ENCODE measurements at places on chromosomes 6 and 20. TPM values are rescaled to one million over a fixed set of nuclear protein-coding genes. Genes with fewer than 3 reads are reported as not detected.

DNA sequence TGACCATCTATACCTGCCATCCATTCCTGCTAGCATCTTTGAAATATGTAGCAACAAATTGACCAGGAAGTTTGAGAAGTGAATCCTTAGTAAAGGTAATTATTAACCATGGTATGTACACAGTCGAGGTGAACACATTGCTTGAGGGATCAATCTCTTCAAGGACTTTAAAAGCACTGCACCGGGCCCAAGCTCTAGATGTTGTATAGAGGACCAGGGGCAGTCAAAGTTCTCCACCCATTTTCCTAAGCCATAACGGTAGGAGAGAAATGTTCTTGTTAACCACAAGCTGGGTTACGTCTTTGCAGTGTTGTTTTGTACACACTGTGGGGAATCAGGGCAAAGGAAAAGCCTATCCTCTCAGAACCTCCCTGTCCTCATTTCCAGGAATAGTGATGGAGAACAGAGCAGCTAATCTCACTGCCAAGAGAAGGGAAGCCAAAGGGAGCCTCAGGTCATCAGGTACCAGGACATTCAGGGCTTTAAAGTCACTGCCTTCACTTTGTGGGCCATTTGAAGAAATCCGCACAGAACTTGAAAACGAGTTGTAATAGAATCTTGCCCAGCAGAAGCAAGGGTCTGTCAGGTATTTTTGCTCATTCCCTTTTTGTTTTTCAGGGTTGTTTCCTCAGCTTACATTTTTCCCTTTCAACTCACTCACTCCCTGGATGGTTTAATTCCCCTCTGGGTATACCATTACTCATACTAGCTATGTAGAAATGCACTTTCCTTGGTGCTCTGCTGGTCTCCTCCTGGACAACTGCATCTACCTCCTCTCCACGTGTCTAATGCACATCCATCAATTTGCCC is 5.3 kb upstream of the PM20D2 start:
- no peak for DNase-seq

DNA sequence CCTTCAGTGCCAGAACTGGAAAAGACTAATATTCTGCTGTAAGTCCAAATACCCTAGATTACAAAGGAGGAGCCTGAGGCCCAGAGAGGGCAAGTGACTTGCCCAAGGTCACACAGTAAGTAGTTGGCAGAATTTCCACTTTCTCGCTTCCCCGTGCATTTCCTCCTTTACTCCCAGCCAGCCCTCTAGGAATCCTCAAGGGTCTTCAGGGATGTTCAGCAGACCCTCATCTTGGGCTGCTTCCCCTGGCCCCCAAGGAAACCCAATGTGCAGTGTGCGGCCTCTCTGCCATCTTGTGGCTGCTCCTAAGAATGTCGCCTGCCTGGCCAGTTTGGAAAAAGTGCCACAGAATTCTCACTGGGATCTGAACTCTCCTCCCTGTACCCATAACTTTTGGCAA is 217.7 kb upstream of the LRFN2 start:
- no peak for DNase-seq

DNA sequence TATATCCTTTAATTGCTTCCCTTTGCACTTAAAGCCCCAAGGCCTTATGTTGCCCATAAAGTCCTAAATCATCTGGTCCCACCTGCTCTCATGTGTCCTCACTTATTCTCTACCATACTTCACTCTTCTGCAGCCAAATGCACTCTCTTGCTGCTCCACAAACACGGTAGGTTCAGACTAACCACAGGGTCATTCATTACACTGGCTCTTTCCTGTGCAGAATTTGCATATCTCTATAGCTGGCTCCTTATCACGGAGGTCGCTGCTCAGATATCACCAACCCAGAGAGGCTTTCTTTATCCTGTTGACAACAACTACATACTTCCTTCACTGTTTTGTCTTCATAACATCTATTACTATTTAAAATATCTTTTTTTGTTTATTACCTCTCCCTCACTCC is 86.8 kb downstream of the MOXD1 start:
- DNase-seq = no peak

GRCh38 chr6:41963371-41963770 is 21.8 kb upstream of the CCND3 start:
- no peak for DNase-seq

DNA sequence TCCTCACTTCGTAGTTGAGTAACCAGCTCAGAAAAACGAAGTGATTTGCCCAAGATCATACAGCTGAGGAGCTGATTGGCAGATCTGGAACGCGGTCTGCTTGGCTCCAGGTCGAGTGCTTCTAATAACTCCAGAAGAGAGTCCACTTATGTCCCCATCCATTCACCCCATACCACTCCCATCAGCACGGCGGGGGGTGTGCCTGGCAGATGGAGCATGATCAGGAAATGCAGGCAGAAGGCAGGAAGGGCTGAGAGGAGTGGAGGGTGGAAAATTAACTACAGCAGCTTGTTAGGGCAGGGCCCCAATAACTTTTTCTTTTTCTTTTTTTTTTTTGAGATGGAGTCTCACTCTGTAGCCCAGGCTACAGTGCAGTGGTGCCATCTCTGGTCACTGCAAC is 15.0 kb downstream of the FITM2 start:
- no peak for DNase-seq

GRCh38 chr6:112682071-112682470 is 334.9 kb downstream of the RFPL4B start:
- no peak for DNase-seq

GRCh38 chr6:159505140-159505922 is 187.7 kb downstream of the SOD2 start:
- DNase-seq = peak; percentile 21

DNA sequence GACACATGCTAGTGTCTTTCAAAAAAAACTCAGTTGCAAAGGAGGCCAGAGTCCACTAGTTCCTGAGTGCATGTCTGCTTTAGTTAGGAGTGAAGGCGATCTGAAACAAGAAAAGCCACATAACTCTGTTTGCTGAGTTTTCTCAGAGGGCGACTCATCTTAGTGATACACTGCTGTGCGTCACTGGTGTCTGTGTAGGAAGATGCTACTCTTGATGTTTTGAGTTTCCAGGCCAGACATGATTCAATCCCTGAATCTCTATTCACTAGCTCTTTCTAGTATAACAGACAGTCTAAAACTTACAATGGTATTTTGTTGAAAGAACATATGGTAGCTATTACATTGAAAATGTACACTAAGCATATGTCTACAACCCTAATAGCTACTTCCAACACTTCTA is 60.9 kb downstream of the GFRAL start:
- peak; percentile 42 for DNase-seq

DNA sequence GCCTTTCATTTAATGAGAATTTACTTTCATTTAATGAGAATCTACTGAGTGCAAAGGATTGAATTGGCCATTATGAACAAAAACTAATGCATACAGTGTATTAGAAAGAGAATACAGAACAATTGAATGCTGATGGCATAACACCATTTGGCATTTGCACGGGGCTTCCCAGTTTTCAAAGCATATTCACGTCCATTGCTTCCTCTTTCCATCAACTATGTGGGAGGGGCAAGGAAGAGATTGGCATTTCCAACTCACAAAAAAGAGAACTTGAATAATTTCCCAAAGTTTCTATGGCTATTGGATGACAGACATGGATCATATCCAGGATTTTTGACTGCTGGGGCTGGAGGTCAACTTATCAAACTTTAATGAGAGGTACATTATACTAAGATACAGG is 23.2 kb upstream of the ARG1 start:
- no peak for DNase-seq

- no peak for DNase-seq
Measured at GRCh38 chr6:166830891-166831363, 125.4 kb downstream of the RNASET2 start.

GRCh38 chr6:44054721-44055559 is 72.3 kb downstream of the MRPL14 start:
- DNase-seq = no peak

GRCh38 chr6:141830530-141830929 is 302.2 kb upstream of the GJE1 start:
- DNase-seq = no peak

- no peak for DNase-seq
Measured at GRCh38 chr6:105319331-105319730, 83.6 kb downstream of the PREP start.

- DNase-seq = no peak
Measured at GRCh38 chr6:136249336-136249735, 775 bp downstream of the MTFR2 start.

DNA sequence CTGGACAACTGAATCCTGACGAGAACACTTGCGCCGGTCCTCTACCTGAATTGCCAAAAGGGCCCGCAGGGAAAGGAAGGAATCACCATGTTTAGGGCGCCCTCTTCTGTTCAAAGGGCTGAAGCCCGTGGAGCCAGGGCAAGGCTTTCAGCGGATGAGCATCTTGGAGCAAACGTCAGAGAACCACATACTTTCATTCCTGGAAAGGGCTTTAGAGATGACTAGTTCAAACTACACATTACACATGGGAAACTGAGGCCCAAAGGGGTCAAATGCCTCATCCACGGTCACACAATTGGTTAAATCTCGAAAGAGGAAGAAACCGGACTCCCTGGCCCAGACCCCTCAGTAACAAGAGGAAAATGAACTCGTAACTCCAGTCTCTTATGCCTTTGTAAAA is 11.5 kb upstream of the ZNF133 start:
- DNase-seq = no peak

DNA sequence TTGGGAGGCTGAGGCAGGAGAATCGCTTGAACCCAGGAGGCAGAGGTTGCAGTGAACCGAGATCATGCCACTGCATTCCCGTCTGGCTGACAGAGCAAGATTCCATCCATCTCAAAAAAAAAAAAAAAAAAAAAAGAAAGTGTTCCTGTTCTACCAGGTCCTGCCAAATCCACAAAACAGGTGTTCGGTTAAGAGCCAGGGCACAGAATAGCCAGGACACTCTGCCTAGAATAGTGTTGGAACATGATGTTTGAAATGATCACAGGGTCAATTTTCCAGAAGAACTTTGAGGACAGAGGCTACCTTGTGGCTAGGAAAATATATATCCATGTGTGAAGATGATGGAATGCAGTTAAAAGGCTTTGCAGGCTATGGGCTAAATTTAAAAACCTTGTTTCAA is 63.6 kb upstream of the TRAF3IP2 start:
- DNase-seq = no peak

- no peak for DNase-seq
Measured at GRCh38 chr6:51398064-51398705, 579.5 kb downstream of the TFAP2B start.

- DNase-seq = peak; percentile 39
Measured at GRCh38 chr6:132734694-132735236, 20.9 kb upstream of the VNN1 start.

DNA sequence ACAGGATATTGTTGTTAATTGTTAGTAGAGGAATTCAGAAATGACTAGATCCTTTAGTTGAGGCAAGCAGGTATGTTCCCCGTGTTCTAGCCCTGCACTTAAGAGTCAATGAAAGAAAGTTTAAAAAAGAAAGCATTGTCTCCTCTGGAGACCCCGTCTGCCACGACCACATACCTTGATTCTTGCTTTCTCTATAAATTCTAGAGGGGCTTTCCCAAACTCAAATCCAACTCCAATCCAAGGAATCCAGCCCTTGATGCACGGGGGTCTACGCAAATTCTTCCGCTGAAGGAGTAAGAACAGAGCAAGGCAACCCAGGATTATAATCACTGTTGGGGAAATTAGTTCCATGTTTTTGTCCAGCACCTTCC is 401 bp downstream of the CYP39A1 start:
- DNase-seq = no peak

Gene TCF15
- 0.49 TPM for total RNA-seq

Gene OSTM1
- total RNA-seq = 12.2 TPM

Gene GRM1
- 0.10 TPM for total RNA-seq

Gene MEI4
- 0.10 TPM for total RNA-seq

Gene NKX2-2
- total RNA-seq = not detected

Gene CRIP3
- total RNA-seq = 1.1 TPM

Gene TSPO2
- total RNA-seq = 0.79 TPM

Gene COL9A1
- total RNA-seq = 1.8 TPM
